D341Med (cell line): ENCODE measurements at places on chromosomes 4 and X.

DNA sequence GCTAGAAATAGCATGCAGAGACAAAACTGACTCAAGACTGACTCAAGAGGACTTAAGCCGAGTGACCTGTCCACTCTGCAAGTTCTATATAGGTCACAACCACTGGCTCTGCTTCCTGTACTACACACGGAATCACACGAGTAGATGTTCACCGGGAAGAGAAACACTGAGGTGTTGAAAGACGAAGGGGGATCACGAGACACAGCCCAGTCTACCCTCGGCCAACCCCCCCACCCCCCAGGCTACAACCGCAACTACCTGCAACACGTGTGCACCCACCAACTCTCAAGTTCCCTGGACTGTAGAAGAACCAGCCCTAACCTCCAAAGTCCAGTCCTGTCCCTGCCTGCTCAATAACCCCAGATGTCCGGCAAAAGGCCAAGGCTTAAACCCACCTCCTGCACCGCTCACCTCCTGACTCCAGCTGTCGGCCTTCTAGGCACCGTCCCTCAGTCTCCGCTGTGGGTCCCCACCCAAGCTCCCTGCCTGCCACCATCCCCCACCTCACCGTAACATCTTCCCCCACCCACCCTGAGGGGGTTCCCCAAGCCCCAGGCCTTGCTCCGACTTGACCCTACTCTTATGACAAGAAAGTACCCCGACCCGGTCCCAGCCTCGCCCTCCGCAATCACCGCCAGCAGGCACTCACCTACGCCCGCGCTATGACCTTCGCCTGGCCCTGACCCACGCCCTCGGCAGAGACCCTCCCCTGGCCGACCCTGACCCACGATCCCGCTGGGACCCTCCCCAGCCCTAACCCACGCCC, 739 bp downstream of the GAK start:
- DNase-seq, result peak; percentile 36

GRCh38 chr4:172750910-172751309, 417.7 kb upstream of the GALNT7 start:
- DNase-seq, result no peak

DNA sequence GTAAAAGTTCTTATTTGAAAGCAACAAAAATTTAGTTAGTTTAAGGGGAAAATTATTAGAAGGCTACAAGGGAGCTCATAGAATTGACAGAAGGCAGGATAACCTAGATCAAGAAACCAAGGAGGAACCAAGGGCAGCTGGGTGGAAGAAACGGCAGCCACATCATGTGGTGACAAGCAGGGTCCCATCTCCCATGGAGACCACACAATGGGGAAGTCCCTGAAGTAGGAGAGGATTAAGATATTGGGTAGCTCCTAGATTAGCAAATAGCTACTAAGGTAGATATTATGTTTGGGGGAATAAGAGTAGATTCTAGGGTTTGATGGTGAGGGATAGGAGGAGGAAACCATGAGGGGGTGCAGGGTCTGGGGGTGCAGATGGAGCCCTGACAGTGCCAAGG, 48.0 kb upstream of the TMEM154 start:
- DNase-seq, result no peak

GRCh38 chrX:47228550-47229270, 4.1 kb upstream of the USP11 start:
- no peak for DNase-seq

- DNase-seq, result no peak
These were observed 12.5 kb upstream of the RAB28 start for GRCh38 chr4:13496605-13497004.

GRCh38 chrX:10433296-10433965, 187.0 kb downstream of the MID1 start:
- no peak for DNase-seq

- DNase-seq, result peak; percentile 47
These were observed 27.3 kb downstream of the CT45A1 start for GRCh38 chrX:135740681-135741149.

DNA sequence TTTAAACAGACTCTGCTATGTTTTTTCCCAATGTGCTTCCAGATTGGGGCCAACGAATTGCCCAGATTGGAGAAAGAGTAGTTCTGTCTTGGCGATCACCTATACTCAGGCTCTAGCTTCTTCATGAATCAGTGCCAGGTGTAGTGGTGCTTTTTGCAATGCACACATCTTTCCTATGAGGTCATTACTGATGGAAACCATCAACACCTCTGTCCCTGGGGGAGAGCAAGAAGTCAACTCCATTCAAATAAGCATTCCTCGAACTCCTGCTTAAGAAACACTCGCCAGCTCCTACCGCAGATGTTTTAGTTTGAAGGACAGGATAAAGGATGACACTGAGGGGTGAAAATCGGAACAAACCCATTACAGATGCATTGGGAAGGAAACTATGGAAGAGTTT, 156.5 kb upstream of the DKK2 start:
- no peak for DNase-seq

GRCh38 chrX:67619253-67619652, 75.4 kb downstream of the AR start:
- no peak for DNase-seq

DNA sequence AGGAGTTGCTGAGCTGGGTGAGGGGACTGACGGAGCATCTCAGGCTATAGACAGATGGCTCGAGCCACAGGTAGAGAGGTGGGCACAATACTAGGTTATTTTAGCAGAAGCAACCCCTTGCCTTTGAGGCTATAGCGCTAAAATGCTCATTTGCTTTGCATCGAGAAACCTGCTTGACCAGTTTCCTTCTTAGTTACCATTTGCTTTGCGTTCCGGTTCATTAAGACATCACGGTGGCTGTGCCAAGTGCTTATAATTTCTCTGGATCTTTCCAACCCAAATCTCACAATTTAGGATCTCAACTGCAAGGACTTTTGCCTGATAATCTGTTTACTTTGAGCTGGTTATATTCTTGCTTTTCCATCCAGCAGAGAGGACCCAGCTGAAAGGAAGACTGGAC, 40.8 kb downstream of the DLG3 start:
- no peak for DNase-seq

DNA sequence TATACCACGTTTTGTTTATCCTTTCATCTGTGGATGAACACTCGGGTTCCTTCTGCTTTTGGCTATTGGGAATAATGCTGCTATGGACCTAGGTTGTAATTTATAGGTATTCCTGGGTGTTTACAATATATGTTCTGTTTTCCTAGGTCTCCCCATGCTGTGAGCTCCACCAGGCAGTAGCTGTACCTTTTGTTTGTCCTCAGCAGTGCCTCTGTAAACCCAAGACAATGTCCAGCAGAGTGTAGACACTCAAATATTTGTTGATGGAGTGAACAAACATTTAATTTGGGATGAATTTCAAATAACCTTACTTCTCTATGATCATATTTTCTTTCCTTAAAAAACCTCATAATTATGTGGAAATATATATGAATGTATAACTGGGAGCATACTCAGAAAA, 259.5 kb upstream of the BOD1L1 start:
- DNase-seq, result no peak

DNA sequence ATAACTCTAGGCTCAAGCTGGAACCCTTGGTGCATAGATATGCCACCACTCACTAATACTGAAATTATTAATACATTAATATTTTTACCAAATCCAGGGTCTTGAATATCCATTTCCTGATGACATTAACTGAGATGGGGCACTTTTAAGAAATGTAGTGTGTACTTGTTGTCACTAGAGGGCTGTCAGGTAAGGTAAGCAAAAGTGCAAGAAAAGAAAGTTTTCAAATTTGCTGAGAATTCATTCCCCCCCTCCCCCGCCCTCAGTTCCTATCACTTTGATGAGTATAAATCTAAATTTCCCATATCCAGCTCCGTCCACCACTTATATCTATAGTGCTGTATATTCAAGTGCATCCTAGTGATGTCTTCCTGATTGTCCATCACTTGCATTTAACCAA, 20.5 kb upstream of the WDR44 start:
- no peak for DNase-seq

GRCh38 chrX:15681433-15681832, 16.8 kb upstream of the CLTRN start:
- DNase-seq, result no peak

DNA sequence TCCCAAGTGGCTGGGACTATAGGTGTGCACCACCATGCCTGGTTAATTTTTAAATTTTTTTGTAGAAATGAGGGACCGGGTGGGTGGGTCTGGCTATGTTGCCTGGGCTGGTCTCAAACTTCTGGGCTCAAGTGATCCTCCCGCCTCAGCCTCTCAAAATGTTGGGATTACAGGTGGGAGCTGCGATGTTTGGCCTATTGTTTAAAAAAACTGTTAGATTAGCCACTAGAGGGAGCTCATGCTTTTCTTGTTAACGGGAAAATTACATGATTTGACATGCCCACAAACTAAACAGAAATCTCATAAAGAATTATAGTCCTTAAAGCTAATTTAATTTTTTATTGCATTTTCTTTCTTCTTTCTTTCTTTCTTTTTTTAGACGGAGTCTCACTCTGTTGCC, 5.0 kb upstream of the SDAD1 start:
- DNase-seq, result peak; percentile 51

GRCh38 chrX:21166272-21166982, 207.8 kb upstream of the CNKSR2 start:
- no peak for DNase-seq

DNA sequence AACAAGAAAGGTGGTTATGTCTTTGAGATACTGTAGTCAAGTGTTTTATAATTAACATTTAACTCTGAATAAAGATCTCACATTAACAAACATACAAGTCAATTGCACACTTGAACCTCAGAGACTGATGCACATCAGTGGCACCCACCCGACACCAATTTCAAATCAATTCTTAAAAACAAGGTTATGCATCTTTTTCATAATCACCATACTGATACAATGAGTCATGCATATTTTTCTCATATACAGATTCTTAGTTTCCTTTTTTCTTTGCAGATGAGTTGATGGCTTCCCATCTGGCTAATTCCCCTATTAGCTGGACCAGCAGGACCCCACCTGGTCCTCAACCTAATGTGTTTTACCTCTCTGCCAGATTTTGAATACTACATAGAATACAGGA, 136.2 kb upstream of the RPL34 start:
- no peak for DNase-seq

- no peak for DNase-seq
These were observed 4.9 kb upstream of the NAF1 start for GRCh38 chr4:163171590-163171989.

DNA sequence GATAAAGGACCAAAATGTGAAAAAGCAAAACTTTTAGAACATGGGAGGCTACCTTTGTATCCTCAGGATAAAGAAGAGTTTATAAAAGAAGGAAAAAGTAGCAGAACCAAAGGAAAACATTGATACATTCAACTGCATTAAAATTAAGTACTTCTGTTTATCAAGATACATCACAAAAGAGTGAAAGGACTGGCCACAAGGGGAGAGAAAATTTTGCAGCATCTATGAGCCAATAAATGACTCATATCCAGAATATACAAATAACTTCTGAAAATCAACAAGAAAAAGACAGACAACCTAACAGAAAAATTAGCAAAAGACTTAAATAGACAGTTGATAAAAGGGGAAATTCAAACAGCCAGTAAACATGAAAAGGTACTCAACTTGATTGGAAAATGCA, 177.1 kb downstream of the RBMX2 start:
- DNase-seq, result no peak

DNA sequence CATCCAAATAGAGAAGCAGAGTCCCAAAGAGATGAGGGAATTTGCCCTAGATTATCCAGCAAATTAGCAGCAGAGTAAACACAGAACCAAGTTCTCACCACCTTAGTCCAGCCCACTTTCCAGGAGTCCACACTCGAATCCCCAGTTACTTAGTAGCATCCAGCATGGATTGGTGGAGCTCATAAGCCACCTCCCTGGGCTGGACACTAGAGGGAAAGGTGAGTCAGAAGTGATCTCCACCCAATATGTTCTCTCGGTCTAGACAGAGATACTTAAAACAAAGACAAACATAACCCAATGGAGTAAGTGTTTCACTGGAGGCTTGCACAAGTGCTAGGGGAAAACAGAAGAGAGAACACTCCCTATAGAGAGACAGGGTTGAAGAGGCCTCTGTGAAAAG, 105.1 kb upstream of the CPEB2 start:
- DNase-seq, result no peak
